ENCODE measurements at places on chromosomes 16 and 17.

- DNase-seq: no peak
Observed at GRCh38 chr17:33377837-33378595, 84.9 kb upstream of the ASIC2 start.

DNA sequence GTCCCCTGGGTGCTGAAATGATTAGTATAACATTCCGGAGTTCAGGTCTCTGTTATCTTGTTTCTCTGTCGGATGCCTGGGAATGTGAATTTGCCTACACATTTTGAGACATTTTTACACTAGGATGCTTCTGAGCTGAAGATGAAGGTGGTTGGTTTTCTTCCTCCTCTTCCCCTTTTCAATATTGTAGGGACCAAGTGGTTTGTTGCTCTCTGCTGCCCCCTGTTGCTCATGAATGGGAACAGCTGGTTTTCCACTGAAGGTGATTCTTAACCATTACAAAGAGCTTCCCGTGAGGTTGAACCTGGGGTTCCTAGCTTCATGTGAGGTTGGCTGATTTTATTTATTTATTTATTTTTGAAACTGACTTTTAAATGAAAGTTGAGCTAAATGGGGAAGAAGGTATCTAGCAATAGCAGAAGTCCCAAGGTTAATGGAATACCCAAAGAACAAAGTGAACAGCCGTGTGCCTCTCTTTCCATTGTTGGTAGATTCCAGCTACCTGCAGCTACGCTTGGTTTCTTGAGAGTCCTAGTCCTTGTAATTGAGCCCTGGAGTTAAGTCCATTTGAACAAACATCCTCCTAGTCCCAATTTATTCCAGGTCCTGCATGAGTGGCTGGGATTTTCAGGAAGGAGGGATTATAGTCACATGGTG, 983.9 kb upstream of the EEF2KMT start:
- peak; percentile 45 for DNase-seq

GRCh38 chr16:24253192-24253591, 2.9 kb upstream of the CACNG3 start:
- DNase-seq: peak; percentile 25

GRCh38 chr16:24315343-24315742, 59.2 kb downstream of the CACNG3 start:
- DNase-seq: no peak

DNA sequence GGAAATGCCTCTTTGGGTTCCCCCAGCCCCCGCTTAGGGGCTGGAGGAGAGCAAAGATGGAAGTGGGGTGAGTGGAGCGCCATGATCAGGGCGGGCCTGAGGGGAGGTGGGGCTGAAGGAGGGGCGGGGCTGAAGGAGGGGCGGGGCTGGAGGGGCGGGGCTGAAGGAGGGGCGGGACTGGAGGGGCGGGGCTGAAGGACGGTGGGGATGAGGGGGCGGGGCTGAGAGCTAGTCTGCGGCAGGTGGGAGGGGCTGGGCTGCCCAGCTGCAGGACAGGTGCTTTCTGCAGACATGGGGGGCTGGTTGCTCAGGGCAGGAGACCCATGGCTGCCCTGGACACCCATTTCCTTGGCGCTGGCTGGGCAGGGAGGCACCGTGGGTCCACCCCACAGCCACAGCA, 39.1 kb upstream of the PABPN1L start:
- no peak for DNase-seq

- no peak for DNase-seq
Observed at GRCh38 chr17:28090551-28090950, 48.1 kb downstream of the NLK start.

DNA sequence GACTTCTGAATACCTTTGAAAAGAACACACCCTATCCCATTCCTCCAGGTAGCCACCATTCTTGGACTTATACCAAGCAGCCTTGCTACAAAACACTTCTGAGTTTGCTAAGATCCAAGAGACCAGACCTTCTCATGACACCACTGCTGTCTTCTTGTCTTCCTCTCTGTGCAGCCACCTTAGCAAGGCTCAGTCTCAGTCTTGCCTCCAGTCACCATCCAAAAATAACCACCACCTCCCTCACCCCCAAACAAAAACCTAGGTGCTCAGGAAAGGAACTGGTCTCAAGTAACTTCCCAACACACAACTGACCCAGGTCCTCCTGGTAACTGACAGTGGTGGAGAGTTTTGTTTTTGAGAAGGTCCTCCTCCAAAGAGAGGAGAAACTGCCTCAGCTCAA, 90.9 kb upstream of the CORO6 start:
- DNase-seq: no peak

GRCh38 chr17:6195123-6195522, 124.9 kb downstream of the WSCD1 start:
- no peak for DNase-seq

- no peak for DNase-seq
Observed at GRCh38 chr17:81648707-81649085, 7.6 kb downstream of the PDE6G start.

GRCh38 chr16:24041834-24042631, 206.2 kb downstream of the PRKCB start:
- peak; percentile 59 for DNase-seq

DNA sequence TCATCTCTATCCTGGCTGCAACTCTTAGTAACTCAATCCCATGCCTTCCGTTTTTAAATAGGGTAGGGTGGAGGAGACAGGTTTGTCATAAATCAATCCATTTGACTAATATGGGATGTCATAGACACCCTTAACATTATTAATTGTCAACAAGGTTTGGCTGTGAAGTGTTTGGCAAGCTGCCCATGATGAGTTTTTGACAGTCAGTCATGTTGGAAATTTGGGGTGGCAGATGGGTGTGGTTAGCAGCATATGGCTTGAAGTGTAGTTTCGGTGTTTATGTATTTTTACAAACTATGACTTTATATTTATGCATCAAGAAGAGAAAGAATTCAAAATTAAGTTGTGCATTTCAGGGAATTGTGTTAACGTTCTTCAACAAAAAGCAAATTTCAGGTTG, 221.8 kb upstream of the CDH5 start:
- no peak for DNase-seq

DNA sequence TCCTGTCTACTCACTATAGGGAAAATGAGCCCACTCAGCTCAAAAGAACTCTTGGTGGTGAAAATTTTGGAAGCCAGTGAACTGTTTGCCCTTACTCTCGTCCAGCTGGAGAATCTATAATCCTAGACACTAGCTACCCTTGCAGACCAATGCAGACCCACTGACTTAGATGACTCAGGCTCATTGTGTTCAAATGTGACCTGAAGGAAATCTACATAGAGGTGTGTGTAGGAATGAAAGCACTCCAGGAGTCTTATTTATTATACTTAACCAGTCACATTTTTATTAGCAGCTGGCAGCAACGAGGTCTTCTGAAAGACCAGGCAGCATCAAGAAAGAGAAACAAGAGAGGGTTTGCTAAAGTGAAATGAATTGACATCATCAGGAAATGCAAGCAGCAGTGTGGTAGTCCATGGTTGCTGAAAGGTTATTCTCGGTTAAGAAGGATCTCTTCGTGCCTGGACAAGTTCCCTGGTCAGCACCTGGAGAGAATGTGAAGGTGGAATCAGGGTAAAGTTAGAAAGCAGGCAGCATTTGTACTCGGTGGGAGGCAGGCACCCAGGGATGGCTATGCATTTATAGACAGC, 1.4 kb downstream of the KRTAP29-1 start:
- DNase-seq: no peak

DNA sequence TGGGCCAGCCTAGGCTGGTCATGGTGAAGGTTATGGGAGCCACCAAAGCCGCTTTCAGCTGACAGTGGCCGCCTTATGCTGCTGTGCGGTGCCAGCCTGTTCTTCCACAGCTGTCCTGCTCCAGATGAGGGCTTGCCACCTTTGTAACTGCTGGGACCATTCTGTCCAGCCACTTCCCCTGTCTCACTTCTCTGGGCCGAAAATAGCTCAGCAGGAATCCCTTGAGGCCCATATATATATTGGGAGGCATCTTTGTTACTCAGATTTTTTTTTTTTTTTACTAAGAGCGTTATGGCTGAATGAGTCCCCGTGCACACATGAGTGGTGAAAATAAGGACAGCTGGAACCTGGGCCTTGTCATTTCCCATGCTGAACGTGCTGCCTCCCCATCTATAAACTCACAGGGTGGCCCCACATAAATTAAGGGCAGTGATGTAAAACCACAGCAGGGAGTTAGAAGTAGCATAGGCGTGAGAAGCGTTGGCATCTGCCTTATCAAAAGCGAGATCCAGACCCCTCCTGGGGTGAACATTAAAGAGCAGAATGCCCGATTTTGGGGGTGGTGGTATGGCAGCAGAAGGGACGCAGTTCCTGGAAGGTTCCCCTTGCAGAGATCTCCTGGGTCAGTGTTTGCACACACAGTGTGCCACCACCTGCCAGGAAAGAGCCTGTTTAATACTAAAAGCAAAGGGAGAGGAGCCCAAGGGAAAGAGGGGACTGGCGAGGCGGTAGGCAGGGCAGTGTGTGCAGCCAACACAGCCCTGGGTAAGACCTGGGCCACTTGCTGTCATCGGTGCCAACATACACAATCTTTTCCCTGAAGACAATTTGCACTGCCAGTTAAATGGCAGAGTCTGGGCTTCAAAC, 57.8 kb downstream of the USP43 start:
- DNase-seq: no peak

DNA sequence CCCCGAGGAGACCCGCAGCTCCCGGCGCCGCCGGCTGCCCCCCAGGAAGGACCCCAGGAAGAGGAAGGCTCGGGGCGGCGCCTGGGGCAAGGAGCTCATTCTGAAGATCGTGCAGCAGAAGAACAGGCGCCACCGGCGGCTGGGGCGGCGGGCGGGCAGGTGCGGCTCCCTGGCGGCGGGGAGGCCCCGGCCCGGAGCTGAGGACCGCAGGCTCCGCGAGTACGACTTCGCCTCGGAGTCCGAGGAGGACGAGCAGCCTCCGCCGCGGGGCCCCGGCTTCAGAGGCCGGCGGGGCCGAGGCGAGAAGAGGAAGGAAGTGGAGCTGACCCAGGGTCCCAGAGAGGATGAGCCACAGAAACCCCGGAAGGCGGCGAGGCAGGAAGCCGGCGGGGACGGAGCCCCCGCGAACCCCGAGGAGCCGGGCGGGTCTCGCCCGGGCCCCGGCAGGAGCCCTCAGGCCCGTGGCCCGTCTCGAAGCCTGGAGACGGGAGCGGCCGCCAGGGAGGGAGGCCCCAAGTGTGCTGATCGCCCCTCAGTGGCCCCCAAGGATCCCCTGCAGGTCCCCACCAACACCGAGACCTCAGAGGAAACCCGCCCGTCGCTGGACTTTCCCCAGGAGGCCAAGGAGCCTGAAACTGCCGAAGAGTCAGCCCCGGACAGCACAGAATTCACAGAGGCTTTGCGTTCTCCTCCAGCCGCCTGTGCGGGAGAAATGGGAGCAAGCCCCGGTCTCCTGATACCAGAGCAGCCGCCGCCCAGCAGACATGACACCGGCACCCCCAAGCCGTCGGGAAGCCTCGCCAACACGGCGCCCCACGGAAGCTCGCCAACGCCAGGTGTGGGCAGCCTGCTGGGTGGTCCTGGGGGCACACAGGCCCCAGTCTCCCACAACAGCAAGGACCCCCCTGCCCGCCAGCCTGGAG, 22.3 kb upstream of the ZFPM1 start:
- DNase-seq: no peak

- DNase-seq: no peak
Observed at GRCh38 chr17:73585583-73585982, 58.7 kb downstream of the SDK2 start.

GRCh38 chr16:61665512-61665911, 370.7 kb downstream of the CDH8 start:
- no peak for DNase-seq

DNA sequence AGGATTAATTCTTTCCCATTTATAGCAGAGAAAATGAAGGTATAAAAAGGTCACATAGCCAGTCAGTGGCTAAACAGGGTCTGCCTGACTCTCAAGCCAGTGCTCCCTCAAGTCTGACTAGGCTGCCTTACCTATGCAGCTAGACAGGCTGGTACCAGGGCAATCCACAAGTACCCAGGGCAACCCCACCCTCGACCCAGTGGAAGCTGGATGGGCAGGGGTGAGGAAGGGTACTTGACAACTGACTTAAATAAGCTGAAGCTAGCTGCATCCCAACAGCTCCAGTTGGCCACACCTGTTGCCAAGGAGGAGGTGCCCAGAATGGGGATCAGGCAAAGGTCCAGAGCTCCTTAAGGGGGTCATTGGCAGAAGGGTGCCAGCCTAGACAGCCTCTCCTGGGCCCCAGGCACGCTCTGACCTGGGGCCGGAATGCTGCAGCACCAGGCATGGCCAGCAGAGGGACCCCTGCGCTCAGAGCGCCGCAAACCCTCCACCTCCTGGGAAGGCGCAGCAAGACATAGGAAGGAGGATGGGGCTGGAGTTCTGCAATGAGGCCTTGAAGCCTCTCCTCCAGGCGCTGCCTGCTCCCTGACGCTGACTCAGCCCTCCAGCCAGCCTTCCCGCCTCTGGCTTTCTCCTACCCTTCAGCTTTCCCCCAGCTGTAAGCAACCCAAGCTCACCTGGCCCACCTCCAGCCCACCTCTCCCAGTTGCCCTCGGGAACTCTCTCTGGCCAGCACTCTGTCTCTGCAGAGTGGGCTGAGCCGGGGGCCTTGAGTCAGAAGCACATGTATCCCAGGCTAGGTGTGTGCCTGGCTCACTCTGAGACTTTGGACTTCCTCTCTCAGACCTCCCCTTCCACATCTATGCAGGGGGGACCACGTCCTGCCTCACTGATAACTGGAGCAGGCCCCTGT, 28.8 kb downstream of the MPP2 start:
- DNase-seq: peak; percentile 83

DNA sequence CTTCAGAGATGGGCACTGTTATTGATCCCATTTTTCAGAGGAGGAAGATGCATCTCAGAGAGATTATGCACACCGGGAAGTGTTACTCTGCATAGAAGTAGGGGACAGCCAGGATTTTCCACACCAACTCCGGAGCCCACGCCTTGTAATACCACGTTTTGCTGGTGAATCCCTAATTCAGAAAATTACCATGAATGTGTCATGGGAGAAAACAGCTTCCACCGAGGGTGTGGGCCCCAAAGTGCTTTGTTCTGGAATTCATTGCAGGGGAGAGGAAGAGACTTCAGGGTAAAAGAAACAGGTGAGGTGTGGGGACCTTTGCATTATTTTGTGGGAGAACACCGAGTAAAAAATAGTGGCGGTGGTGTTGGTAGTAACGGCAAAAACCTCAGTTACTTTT, 1051.4 kb upstream of the RBFOX1 start:
- DNase-seq: no peak

- DNase-seq: no peak
Observed at GRCh38 chr16:30700491-30700890, 1.5 kb downstream of the SRCAP start.

DNA sequence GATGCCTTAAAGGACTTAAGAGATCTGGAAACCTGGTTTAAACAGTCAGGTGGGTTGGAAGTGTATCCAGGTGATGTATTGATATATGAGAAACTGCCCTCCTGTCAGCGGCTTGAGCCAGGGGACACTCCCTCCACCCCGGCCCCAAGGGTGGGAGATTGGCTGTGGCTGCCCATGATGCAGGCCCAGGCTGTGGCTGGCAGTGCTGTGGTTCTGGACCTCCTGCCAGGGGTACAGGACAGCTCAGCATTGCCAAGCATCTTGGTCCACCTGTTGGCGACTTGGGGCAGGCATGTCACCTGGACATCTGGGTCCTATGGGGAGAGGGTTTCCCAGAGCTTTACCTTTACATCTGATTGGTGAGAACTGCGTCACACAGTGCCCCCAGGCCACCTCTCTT, 201.0 kb downstream of the SPECC1 start:
- no peak for DNase-seq

GRCh38 chr17:17321356-17322025, 18.3 kb downstream of the NT5M start:
- DNase-seq: no peak

GRCh38 chr17:73498176-73498575, 146.1 kb downstream of the SDK2 start:
- no peak for DNase-seq

- DNase-seq: peak; percentile 83
Observed at GRCh38 chr17:6753006-6753445, 2.8 kb upstream of the XAF1 start.

GRCh38 chr17:80279895-80280294, 19.2 kb downstream of the RNF213 start:
- DNase-seq: no peak

All from HT1080 (cell line).